ENCODE measurements at places on chromosomes 2 and 18.

- DNase-seq = no peak
Observed at GRCh38 chr18:76098674-76099411, 396.2 kb downstream of the ZNF516 start.

GRCh38 chr2:168726375-168726774 lies 76.1 kb upstream of the NOSTRIN start:
- no peak for DNase-seq

GRCh38 chr18:9642799-9643462 lies 28.6 kb upstream of the PPP4R1 start:
- DNase-seq = no peak

- DNase-seq = no peak
Observed at GRCh38 chr2:200592406-200593075, 6.7 kb downstream of the AOX1 start.

DNA sequence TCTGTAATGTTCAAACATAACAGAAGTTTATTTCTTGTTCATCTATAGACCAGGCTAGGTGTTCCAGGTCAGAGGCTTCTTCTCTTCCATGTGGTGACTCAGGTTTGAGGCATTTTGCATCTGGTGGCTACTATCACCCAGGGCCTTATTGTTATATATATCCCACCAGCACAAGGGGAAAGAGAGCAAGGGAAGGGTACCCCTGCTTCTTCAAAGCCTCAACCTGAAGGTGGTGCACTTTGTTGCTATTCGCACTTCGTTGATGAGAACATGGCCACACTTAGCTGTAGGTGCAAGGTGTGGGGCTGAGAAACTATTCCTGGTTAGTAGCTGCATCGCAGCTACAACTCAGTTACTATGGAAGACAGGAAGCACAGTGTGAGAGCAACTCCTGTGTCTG lies 27.4 kb upstream of the SLC3A1 start:
- no peak for DNase-seq

- DNase-seq = no peak
Observed at GRCh38 chr2:175854129-175854528, 147.9 kb downstream of the LNPK start.
